ENCODE measurements at places on chromosomes 6 and 20. TPM values are rescaled to one million over a fixed set of nuclear protein-coding genes. Genes with fewer than 3 reads are reported as not detected.

The C6orf132 gene
- total RNA-seq: 48.3 TPM

The CNR1 gene
- total RNA-seq: 2.6 TPM

The TP53TG5 gene
- total RNA-seq: not detected

The CLVS2 gene
- total RNA-seq: 0.66 TPM

The PARD6B gene
- 29.2 TPM for total RNA-seq

The LHFPL5 gene
- total RNA-seq: not detected

The LATS1 gene
- 17.2 TPM for total RNA-seq

The WFDC13 gene
- total RNA-seq: not detected

The ANGPT4 gene
- total RNA-seq: 0.17 TPM

The TRMT6 gene
- 15.5 TPM for total RNA-seq

The CCN5 gene
- not detected for total RNA-seq

The PTP4A1 gene
- total RNA-seq: 96.9 TPM

The ADGRG6 gene
- 7.7 TPM for total RNA-seq

The SLC32A1 gene
- 0.87 TPM for total RNA-seq

The METTL24 gene
- not detected for total RNA-seq

The ANKEF1 gene
- 9.7 TPM for total RNA-seq

The TDRD6 gene
- 0.14 TPM for total RNA-seq

DNA sequence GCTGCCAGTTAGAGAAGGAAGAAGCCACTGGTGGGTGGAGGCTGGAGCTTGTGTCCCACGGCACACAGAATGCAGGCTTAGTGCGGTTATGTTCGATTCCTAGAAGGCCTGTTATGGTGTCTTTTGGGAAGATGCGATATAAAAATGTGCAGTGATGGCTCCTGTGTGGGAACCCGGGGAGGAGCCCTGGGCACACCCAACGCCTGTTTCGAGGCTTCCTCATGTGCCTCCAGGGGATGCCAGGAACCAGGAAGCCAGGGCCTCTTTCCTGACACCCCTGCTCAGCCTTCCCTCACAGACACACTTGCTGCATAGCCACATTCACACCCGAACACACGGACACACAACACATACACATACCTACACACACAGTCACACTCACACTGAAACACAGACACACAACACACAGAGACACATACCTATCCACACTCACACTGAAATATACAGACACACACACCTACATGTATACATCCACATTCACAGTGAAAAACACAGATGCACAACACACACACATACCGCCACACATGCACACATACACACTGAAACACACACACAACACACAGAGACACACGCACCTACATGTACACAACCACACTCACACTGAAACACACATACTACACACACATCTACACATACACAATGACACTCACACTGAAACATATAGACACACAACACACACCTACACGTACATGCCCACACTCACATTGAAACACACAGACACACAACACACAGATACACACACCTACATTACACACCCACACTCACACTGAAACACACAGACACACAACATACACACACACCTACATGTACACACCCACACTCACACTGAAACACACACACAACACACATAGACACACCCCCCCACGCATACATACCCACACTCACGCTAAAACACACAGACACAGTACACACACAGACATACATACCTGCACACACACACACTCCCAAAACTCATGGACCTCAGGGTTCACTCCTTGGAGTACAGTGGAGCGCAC lies 1.2 kb upstream of the CST11 start:
- DNase-seq: no peak

- no peak for DNase-seq
Measured at GRCh38 chr6:49151957-49152356, 311.1 kb downstream of the MMUT start.

GRCh38 chr6:39082310-39082709 lies 32.7 kb downstream of the SAYSD1 start:
- peak; percentile 20 for DNase-seq

- DNase-seq: no peak
Measured at GRCh38 chr6:154463573-154464419, 46.7 kb downstream of the CNKSR3 start.

- DNase-seq: no peak
Measured at GRCh38 chr20:24543741-24544140, 74.3 kb downstream of the SYNDIG1 start.

- peak; percentile 32 for DNase-seq
Measured at GRCh38 chr6:169959136-169960002, 207.9 kb downstream of the ERMARD start.

- no peak for DNase-seq
Measured at GRCh38 chr6:11828262-11828870, 49.8 kb upstream of the ADTRP start.

- no peak for DNase-seq
Measured at GRCh38 chr6:96913621-96914020, 10.9 kb upstream of the KLHL32 start.

- no peak for DNase-seq
Measured at GRCh38 chr6:18178960-18179615, 23.9 kb downstream of the KDM1B start.

DNA sequence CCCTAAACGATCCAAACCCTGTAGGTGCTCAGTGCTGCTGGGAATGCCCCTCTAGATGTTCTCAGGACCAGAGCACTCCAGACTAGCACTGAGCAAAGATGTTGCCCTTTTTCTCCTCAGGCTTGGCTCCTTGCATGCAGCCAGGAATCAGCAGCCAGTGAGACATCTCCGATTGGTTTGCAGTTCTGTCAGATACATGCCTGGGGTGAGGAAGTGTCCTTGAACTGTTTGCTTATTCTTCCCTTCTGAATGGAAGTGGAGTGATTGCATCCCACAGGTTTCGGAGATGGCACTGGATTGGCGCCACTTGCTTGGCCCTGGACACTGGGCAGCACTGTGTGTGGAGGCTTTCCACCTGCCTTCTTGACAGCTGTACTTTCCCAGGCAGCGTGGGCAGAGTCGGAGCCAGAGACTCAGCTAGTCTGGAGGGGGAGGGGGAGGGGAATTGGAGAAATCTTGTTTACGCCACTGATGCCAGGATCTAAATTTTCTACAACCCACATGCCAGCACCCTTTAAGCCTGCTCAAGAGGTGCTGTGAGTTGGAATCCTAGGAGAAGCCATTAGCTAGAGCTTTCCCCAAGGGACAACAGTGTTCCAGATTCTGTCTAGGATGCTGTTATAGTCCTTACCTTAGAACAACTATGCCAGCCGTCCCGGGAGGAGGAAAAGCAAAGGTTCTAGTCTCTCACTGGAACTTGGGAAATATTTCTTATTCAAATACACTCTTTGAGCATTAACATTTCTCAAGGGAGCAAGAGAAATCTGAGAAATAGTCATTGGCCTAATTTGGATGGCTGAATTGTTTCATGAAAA lies 49.2 kb upstream of the SASH1 start:
- no peak for DNase-seq

DNA sequence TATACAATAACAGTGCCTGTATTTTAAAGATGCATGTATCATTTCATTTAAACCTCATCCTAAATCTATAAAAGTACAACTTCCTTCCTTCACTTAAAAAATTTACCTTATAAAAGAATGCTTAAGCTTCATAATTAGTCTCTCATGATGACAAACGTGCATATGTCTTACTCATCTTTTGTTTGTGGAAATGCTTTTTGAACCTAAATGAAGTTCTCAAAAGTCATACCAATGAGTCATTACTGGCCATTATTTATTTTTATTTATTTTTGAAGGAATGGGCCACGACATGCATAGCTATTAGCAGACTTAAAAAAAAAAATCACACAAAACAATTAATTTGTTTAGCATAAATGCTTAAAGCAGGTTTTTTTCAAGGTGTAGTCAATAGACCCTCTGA lies 3.7 kb downstream of the TFB1M start:
- DNase-seq: no peak

- no peak for DNase-seq
Measured at GRCh38 chr20:29690274-29690673, 1567.2 kb upstream of the DEFB115 start.

DNA sequence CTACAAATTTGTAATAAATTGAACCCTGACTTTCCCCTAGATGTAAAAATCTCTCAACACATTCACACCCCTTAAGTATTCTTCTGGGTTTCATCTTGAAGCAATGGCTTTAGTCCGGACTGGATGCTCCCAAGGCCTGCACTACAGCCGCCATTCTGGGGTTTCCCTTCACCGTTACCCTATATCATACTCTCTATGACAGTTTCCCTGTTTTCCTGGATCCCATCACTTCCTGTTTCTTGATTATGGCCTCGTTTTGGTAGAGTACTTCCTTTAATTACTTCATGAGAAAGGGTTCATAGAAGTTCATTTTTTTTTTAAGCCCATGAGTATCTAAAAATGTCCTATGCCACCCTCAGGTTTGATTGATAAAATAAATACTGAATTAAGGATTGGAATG lies 11.7 kb downstream of the FIG4 start:
- DNase-seq: no peak

DNA sequence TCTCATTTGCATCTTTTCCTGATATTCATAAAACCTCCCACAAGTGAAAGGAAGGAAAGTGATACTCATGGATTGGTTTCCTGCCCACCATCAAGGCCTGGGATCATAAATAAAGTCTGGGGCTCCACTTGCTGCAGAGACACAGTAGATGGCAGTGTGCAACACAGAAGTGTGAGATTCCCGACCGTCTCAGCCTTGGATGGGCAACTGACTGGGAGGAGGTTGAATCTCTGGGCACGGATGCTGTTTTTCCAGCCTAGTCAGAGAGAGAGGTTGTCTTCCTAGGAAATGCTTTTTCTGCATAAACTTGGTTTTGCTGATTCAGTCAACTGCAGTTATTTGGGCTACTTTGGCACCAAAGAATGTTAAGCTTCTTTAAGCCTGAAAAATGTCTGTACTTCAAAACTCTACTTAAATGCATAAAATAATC lies 9.9 kb upstream of the RFPL4B start:
- peak; percentile 81 for DNase-seq

GRCh38 chr20:5885866-5886265 lies 64.5 kb downstream of the TRMT6 start:
- DNase-seq: no peak

GRCh38 chr20:62880935-62881661 lies 19.5 kb upstream of the TCFL5 start:
- DNase-seq: no peak

- DNase-seq: no peak
Measured at GRCh38 chr20:16459019-16459700, 114.1 kb downstream of the KIF16B start.

- DNase-seq: no peak
Measured at GRCh38 chr6:42610416-42610815, 46.6 kb downstream of the UBR2 start.

- no peak for DNase-seq
Measured at GRCh38 chr6:12367412-12367811, 77.3 kb downstream of the EDN1 start.

- peak; percentile 32 for DNase-seq
Measured at GRCh38 chr6:82283771-82284410, 36.3 kb upstream of the IBTK start.

DNA sequence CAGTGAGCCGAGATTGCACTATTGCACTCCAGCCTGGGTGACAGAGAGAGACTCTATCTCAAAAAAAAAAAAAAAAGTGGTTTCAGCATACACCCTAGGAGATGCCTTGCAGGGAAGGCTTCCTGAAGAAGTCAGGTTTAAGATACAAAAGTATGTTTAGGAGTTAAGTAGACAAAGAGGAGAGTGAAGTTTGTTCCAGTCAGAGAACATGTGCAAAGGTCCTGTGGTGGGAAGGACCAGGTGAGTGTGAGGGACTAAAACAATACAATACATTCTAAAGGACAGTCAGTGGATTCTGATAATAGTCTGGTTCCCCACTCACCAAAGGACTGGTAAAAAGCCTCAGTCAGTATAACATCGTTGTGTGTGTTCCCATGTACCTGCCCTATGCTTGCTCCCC lies 299.3 kb downstream of the HIVEP2 start:
- no peak for DNase-seq

- DNase-seq: no peak
Measured at GRCh38 chr6:4270776-4271175, 135.4 kb upstream of the ECI2 start.

GRCh38 chr20:39532205-39532604 lies 570.1 kb downstream of the DHX35 start:
- no peak for DNase-seq

DNA sequence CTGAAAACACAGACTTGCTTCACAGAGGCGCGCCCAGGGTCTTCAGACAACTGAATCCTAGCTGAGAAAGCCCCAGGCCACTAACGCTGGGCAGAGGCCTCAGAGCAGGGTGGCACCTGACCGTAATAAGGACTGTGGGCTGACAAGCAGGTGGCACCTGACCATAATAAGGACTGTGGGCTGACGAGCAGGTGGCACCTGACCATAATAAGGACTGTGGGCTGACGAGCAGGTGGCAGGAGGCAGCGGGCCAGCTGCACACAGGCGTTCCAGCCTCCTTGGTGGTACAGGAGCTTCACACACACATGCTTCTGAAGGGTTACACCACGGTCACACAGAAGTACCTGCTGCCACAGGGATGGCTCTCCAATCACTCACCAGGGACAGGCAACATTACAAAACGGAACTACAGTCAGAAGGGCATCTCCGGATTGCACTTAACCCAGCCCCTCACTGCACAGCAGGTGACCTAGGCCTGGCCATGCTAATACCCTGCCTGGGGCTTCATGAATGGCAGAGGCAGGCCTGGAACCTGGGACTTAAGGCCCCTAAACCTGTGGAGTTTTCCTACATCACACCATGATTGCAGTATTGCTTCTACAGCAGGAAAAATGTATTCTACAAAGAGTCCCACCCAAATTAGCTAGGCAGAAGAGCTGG lies 50.8 kb downstream of the PSMG4 start:
- no peak for DNase-seq

- DNase-seq: peak; percentile 69
Measured at GRCh38 chr6:11538052-11538818, 686 bp downstream of the TMEM170B start.
